ENCODE measurements at places on chromosomes 11 and 22.

DNA sequence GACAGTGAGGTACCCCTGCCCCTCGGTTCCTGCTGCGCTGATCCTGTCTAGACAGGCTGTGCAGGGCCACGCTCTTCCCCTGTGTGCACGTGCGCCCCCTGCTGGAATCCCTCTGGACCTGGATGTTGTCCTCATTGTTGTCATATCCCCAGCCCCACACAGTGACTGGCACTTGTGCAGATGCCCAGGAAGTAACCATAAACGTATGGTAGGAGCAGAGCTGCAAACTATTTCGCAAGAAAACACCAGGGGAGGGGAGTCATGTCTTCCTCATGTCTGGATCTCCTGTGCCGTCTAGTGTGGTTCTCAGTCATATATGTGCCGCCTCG, 114.7 kb downstream of the CRYBB2 start:
- DNase-seq: no peak

GRCh38 chr11:32396331-32396730, 39.0 kb downstream of the WT1 start:
- no peak for DNase-seq

DNA sequence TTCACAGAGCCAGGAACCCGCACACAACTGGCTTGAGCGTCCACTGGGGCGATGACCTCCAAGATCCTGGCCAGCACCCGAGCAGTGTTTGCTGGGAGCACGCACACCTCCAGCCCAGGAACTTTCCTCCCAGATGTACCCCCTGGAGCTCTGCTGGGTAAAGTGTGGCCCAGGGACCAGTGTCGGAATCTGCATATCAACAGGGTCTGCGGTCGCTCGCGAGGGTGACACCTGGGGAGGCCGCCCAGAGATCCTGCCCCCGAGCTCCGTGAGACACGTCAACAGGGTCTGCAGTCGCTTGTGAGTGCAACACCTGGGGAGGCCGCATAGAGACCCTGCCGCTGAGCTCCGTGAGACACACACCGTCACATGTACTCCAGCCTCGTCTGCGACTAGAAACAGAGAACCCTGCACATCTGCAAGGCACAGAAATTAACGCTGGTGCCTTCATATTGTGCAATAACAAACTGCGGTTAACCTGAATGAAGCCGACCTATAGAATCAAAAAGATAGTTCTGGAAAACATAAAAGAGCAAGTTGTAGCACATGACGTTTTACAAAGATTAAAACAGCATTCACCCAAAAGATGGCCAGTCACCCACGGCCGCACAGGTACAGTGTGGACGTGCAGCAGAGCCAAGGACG, 172.4 kb downstream of the BRD1 start:
- DNase-seq: no peak

DNA sequence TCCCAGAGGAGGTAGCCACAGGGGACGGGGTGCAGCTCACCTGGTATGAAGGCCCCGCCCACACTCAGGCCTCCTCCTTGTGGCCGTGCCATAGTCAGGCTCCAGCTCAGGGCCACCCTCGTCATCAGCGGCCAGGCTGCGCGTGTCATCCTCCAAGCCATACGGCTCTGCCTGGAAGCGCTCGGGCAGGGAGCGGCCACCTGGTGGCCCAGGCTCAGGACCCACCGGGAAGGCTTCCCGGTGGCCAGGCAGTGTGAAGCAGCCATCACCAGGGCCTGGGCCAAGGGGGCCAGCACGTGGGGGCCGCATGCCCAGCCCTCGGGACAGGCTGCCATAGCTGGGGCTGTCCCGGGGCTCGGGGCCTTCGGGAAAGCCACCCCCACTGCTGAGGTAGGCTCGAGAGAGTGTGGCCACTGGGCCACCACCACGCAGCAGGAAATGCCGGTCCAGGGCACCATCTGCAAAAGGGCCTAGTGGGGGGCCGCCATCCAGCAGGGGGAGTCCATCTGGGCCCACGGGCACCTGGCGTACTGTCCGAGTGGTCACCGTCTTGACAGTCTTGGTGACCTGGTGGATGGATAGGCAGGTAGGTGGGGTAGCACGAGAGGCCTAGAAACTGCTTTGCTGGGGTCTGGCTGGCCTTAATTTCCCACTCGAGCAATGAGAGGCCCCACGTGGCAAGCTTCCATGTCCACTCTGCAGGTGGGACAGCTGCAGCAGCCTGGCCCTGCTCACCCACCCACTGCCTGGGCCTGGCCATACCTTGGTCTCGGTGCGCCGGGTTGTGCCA, 35.3 kb downstream of the ARVCF start:
- no peak for DNase-seq

GRCh38 chr11:16759857-16760508, 21.5 kb downstream of the C11orf58 start:
- DNase-seq: no peak

DNA sequence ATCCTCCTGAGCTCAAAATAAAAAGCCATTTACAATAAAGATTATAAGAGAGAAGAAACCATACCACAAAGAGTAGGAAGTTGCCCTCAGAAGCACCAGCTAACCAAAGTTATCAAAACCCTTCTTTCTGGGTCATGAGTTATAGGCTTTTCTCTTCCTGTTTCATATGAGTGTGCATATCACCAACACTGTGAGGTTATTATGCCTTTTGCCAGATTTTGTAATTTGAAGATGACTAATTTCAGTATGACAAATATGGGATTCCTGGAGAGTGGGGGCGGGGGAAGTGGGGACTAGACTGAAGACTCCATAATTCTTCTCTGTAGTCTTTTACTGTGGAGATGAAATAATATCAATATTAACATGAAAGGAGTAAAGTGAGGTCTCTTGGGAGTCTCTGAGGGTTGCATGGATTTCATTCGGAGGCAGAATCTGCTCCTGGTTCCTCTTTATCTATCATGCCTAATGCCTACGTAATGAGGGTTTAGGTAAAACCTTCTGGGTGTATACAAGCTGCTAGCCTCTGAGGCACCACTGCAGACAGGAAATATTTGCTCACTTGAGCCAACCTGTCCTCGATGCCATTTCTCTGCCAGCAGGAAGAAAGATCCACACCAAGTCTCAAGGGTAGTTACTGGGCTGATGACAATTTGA, 2.1 kb downstream of the LPXN start:
- DNase-seq: no peak

GRCh38 chr11:134254433-134255183, 1.2 kb downstream of the ACAD8 start:
- DNase-seq: no peak

DNA sequence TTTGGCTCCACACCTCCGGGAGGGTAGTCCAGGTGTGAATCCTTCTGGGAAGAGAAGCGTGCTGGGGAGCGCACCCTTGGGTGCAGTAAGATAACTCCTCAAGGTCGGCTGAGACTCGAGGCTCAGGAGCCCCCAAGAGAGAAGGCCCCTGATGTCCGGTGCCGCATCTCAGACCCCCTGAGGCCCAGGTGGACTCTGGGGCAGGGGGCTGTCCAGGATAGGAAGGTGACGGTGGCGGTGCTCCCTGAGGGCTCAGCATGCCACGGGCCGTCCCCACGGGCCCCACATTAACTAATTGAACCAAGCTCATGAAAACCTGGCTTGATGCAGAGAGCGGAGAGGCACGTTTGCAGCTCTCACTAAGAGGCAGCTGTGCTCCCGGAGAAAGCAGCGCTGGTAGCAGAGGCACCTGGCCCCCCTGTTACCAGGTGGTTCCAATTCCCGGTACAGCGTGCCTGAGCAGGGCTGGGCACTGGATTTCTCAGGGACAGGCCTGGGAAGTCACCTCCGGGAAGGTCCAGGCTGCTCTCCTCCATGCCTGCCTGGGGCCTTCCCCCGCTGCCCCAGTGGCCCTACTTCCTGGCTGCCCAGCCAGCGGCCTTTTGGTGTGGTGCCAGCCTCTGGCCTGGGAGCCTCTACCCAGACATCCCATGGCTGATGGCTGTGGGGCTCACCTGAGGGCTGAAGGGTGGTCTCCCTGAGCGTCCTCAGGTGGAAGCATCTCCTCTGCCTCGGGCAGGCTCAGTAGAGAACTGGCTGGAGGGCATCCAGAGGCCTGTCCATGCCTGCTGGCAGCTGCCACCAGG, 1.1 kb downstream of the KCNQ1 start:
- DNase-seq: no peak

GRCh38 chr11:105224482-105225253, 85.1 kb upstream of the CARD18 start:
- no peak for DNase-seq

- no peak for DNase-seq
These were observed 19.4 kb upstream of the CCDC179 start for GRCh38 chr11:22879630-22880029.

DNA sequence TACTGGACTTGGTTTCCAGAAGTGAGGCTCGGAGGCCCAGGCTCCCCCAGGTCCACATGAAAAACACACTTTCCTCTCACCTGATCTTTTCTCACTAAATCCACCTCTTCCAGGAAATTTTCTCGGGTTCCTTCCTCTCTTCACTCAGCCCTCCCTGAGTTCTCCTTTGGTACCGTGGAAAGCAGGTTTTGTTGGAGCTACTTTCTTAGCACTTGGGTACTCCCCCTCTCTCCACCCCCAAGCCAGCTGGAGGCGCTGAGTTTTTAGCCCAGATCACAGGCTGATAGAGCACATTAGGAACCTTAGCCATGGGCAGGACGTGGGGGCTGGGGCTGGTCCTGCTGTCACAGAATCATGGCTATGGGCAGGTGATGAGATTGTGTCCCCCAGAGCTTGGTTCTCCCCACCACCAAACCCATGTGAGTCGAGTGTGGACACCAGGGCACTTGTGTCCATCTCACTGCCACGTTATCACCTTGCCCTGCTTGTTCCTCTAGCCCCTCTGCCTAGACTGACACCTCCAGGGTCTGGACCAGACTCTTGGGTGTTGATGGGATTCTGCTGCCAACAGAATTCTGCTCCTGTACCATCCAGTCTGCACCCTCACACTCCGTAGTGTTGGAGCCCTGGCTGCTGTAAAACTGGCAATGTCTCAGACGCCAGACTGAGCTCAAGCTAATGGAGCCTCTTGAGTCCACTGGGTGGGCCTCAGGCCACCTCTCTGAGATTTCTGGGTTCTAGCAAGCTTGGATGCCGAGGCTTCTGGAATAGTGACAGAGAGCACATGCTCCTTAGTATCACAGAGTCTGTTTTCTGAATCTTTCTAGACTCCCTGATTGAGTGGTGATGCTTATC, 74.9 kb upstream of the NARS2 start:
- DNase-seq: no peak
